Inflammatory macrophage treated with lipopolysaccharide for 1 hour (primary cell): ENCODE measurements at places on chromosomes 16 and 17.

DNA sequence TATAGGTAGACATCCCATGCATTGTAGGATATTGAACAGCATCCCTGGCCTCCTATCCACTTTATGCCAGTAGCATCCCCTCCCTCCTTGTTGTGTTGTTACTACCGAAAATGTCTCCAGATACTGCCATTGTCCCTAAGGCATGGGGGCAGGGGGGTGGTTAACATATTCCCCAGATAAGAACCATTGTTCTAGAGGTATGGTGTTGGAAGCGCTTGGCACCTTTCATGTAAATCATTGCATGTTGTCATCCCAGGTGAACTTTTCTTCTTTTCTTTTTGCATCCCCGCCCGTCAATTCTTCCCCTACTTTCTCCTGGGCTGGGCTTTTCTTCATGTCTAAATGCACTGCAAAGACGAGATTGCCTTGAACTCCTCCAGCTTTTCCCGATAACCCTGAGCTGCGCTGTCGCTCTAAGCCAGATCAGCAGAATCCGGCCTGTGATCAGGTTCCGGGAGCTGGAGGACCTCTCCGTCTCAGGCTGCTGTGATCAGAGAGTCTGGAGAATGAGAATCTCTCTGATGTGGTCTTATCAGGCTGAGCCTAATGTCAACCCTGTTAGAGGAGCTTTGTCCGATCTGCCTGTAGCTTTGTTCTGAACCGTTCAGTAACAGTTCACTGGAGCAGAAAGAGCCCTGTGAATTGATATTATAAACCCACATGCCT, 76.2 kb downstream of the RBFOX1 start:
- DNase-seq = no peak

DNA sequence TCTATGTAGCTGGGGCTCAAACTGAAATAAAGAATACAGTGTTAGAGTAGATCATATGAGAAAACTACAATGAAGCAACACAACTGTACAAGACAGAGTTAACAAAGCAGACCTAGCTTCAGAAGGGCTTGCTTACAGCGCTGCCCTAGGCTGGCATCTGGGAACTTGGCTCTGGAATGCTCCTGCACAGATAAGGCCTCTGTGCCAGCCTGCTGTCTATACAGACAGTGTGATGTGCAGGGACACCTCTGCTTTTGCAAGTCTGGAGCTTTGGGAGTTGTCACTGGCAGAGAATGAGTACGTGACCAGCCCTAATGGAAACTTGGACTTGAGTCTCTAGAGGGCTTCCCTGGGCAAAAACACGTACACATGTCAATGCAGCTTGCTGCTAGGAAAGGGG, 32.1 kb upstream of the SLC38A8 start:
- no peak for DNase-seq

DNA sequence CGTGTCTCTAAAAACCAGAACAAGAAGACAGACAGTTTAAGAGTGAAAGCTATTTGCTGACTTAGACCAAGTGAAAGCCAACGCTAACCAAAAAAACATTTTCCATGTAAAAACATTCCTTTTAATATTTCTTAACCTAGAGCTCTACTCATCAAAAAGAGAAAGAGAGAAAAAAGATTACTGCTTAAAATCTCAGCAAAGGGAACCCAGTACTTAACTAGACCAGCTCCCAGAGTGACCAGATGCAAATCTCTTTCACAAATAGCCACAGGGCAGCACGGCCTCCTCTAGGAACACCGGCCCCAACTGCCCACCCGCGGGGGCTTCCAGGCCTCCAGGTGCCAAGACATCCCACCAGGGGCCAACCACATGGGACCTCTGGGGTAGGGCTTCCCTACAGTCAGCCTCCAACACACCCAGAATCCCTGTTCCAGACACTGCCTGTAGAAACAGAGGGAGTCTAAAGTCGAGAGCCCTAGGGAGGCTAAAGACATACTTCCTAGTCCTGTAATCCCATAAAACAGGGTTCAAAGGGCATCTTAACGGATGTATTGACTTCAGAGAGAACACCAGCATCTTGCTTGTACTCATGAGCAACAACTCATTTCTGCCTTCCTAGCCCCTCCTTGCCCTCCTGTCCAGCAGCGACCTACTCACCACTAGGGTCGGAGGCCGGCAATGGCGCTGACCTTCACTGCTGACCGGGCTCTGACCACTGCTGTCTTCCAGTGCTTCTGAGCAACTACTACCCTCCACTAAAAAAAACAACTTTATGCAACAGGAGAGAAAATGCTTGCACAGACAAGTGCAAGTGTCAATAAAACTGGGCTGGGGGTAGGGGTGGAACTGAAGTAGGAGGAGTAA, 21.3 kb downstream of the ZCCHC14 start:
- no peak for DNase-seq

DNA sequence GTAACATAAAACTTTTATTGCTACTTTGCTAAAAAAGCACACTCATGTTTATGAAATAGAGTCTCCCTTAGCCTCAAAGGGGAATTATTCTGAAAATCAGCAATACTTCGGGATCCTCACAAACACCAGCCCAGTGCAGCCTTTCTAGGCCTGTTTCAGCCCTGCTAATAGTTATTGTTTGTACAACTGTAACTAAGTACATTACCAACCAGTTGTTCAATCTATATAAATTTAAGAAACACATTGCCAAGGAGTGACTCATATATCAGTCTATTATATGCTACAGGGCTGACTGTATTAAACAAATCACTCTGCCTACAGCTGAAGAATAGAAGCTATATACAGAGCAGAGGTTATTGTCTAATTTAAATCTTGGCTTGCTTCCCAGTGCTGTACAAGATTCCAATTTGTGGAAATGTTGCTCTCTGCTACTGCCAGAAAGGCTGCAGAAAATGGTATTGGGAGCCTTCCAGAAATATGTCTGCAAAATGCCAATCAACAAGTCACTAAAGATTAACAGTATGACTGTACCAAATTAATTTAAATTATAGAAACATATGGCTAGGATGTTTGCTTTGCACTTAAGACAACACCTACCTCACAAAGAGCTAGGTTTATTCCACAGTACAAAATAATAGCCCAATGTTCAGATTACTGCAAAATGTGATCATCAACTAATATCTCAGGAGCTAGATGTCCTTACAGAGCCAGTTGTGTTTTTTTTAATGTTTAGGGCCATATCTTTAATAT, 49.7 kb downstream of the TOX3 start:
- no peak for DNase-seq

- no peak for DNase-seq
Observed at GRCh38 chr16:48450367-48450766, 65.2 kb upstream of the SIAH1 start.

DNA sequence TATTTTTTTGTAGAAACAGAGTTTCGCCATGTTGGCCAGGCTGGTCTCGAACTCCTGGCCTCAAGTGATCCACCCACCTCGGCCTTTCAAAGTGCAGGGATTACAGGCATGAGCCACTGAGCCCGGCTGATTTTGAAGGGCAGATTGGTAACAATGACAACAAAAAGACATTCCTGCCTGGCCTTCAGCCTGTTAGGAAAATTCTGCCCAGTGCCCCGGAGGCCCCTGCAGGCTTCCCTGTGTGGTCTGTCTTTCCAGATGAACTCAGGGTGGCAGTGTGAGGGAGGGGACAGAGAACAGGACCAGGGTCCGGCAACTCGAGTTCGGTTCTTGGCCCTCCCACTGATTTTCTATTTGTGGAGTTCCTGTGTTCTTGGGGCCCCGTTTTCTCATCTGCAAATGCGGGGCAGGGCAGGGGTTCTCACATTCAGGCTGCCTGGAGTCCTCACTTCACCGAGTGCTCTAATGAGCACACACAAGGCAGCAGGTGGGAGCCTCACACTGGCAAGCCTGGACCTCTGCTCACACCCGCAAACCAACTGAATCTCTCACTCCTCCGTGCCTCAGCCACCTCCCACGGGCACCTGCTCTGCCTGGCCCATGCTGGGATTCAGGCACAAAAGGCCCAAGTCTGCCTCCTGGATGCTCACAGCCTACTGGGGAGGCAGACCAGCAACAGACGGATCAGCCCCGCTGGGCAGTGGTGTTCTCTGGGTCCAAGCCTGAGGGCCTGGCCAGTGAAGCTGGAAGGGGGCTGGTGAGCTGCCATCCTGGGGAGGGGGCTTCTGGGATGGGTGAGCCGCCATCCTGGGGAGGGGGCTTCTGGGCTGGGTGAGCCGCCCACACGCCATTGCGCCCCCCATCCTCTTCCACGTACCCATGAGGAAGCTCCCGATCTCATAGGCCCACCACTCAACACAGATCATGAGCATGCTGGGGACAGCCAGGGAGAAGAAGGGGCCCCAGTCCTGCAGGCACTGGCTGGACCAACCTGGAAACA, 10.3 kb downstream of the SLC47A2 start:
- DNase-seq = no peak

GRCh38 chr16:76164970-76165558, 112.1 kb upstream of the CNTNAP4 start:
- no peak for DNase-seq

DNA sequence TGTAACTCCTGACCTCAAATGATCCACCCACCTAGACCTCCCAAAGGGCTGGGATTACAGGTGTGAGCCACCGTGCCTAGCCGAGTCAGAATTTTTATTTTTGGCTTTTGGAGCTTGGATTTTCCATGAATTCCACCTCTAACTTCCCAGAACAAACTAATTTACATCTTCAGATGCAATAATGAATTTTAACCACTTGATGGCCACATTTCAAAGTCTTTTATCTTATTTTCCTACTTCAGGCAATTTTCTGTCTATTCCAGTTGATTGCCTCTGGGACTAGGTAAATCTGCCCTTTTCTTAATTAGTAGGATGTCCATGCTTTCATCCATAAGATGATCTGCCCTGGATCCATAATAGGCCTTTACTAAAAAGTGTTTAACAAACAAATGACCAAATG, 156.4 kb upstream of the ANKFN1 start:
- DNase-seq = no peak

GRCh38 chr16:84782846-84783245, 36.9 kb upstream of the CRISPLD2 start:
- DNase-seq = no peak

GRCh38 chr16:84718-85406, 6.8 kb downstream of the MPG start:
- peak; percentile 76 for DNase-seq

DNA sequence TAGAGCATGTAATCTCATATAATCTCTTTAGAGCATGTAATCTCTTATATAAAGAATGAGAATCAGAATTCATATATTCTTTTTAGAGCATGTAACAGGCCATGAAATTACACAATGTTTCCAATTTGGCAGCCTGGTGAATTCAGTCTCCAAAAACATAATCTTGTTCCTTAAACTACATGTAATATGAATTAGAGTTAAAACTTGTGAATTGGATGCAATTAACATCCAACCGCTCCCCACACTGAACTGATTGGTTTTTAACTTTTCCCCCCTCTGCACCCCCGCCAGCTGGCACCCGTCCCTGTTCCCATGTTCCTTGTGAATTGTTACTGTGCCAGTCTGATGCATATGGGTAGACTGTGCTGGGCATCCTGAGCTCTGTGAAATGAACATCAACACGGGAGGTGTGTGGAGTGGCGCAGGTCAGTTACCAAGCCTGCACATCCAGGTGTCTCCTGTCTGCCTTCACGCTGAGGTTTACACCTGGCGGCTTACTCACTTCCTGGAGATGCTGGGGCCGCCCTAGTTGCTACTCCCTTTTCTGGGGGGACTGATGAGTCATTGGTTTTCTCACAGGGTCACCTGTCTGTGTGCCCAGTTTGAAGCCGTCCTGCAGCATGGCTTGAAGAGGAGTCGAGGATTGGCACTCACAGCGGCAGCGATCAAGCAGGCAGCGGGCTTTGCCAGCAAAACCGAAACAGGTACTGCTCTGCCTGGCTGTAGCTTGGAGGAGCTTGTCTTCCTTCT, 50.4 kb downstream of the SNX29 start:
- DNase-seq = no peak

DNA sequence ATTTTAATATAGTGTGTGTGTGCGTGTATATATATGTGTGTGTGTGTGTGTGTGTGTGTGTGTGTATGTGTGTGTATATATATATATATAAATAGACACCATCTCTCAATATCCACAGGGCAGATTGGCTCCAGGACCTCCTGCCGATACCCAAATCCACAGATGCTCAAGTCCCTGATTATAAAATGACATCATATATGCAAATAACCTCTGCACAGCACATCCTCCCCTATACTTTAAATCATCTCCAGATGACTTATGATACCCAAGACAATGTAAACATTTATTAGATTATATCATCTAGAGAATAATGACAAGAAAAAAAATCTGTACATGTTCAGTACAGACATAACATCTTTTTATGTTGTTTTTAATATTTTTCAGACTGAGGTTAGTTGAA, 7.8 kb downstream of the DUSP3 start:
- DNase-seq = no peak

DNA sequence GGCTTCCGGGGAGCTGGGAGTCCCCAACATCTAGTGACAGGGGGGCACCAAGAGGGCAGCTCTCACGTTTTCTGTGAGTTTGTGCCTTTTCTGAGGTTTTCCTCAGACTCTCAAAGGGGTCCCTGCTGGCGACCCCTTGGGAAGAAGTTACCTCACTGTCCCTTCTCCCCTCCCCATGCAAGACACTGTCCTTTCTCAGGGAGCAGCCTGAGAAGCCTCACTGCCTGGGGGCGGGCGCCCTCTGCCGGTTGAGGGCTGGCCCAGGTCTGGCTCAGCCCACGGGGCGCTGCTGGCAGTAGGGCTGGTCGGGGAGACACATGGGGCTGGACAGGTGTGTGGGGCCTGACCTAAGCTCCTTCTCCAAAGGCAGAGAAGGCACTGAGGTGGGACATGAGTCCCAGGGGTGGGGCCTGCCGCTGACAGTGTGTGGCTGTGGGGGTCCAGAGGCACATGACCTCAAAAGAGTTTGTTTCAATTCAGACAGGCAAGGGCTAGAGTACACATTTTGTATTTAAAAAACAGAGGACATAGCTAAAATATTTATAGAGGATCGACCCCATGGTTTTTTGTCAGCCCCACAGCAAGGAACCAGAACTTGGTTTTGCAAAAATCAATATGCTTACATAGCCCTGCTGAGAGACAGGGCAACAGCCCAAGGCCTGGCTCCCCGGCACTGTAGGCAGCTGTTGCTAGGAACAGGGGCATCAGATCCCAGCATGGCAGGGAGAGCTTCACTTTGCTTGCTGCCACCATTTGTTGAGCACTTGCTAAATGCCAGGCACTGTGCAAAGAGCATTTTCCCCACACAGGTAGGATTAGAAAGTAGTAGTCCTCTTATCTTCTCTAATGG, 18.5 kb upstream of the ALDH3A1 start:
- DNase-seq = peak; percentile 88

GRCh38 chr17:38917259-38917658, 8.2 kb upstream of the LASP1NB start:
- no peak for DNase-seq
